Stimulated activated CD8-positive, alpha-beta memory T cell treated with anti-CD3 and anti-CD28 coated beads, Interleukin-15, amount 100 ng/mL, for 4 hours (primary cell): ENCODE measurements at places on chromosomes 6 and 20.

DNA sequence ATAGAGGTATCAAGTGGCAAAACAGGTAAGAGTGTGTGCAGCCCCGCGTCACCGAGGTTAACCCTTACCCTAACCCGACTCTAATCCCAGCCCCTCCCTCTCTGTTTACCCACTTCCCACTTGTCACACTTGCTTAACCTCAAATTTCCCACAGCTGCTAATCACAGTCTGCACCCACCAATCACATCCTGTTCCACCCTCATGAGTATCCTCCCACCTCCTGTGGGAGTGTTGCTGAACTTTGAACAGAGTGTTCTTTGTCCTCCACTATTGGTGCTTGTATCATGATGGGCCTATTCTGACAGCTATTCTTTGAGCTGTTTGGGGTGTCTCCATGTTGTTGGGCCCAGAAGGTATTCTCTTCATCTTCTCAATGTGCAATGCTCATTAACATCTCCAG is 487.8 kb downstream of the PTPRT start:
- no peak for DNase-seq

DNA sequence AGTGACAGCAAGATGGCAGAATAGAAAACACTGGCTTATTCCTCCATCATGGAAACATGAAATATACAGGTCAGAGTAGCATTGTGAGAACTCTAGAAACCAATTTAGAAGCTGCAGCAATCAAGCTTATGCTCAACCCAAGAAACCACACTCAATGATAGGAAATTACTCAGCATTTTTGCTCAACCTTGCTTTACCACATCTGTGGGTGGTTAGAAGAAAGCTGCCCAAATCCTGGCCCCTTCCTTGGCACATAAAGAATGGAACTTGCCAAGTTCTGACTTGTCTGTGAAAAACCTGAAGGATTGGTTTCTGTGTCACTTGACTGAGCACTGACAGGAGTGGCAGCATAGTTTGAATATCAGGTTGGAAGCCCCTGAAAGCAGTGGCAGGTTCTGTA is 108.0 kb upstream of the MOCS1 start:
- DNase-seq = no peak

GRCh38 chr6:1310628-1311399 is 1.1 kb upstream of the FOXQ1 start:
- DNase-seq = no peak

GRCh38 chr6:65064844-65065243 is 642.2 kb downstream of the EYS start:
- no peak for DNase-seq

- no peak for DNase-seq
Measured at GRCh38 chr6:14984519-14984853, 261.4 kb upstream of the JARID2 start.
